Cortex of kidney (tissue), 1 donor: ENCODE measurements at places on chromosomes 3 and 15.

DNA sequence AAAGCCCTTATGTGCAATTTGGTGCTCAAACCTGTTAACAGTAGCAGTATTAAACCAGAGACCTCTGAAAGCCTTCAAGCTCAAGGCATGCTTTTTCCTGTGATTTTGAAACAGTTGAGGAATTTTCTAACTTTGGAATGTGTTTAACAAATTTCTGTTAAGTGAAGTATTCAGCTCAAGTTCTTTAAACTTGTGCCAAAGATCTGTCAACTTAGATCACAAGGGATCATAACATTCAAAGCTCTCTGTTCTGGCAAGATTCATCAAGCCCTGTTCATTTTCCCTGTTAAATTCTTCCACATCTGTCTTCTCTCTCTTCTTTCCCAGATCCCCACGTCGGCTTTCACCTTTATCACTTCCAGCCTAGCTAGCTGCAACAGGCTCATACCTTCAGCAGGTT, 28.8 kb upstream of the RYK start:
- no peak for DNase-seq

DNA sequence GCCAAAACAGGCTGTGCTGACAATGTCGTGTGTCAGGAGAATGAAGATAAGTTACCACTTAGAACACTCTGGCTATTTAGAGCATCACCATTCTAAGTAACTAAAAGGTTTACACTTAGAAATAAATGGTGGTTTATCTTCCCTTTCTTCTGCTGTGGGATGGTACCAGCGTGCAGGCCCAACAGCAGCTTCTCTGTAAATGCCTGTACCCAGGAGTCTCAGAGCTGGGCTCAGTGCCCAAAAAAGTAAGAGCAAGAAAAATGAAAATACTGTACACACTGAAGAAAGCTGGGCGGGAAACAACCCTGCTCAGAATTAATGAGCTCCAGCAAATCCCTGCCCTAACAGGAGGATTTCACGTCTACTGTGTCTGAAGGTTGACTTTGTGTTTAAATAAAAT, 206.5 kb downstream of the MFSD1 start:
- no peak for DNase-seq

DNA sequence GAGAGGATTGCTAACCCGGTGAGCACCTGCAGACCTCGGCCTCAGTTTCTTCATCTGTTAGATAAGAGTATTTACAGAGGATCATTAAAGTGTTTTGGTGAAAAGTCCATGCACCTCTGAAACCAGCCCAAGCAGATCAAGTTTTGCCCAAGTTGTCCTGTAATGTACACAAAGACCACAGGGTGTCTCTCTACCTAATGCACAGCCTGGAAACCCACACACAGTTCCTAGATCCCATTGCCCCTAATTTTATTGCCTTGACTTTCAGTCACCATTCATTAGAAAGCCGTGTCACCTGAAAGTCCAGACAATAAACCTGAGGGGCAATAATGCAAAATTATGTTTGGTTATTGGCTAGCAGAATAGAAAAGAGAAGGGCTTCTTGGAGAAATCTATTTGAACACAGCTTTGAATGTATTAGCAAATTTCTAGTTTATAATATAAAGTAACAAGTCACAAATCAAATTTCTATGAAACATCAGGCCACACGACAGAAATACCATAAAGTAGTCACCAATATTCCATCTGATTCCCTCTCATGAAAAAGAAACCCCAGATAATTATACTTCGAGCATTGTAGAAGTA, 161.3 kb upstream of the SLC2A2 start:
- DNase-seq, result no peak

DNA sequence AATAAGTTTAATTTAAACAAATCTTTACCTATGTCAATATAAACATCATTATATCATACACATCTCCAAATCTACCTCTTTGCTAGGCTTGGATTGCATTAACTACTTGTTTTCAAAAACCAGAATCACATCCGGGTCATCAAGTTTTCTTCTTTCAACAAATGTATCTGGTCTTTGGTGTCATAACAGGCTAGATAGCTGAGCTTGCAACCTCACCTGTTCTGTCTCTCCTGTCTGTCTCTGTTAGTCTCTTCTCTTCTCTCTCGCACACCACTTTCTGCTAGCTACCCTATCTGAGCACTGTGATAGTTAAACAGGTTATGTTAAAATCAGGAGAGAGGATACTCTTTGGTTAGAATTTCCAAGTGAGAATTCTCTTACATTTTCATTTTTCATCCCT, 6.7 kb downstream of the FOXB1 start:
- no peak for DNase-seq

DNA sequence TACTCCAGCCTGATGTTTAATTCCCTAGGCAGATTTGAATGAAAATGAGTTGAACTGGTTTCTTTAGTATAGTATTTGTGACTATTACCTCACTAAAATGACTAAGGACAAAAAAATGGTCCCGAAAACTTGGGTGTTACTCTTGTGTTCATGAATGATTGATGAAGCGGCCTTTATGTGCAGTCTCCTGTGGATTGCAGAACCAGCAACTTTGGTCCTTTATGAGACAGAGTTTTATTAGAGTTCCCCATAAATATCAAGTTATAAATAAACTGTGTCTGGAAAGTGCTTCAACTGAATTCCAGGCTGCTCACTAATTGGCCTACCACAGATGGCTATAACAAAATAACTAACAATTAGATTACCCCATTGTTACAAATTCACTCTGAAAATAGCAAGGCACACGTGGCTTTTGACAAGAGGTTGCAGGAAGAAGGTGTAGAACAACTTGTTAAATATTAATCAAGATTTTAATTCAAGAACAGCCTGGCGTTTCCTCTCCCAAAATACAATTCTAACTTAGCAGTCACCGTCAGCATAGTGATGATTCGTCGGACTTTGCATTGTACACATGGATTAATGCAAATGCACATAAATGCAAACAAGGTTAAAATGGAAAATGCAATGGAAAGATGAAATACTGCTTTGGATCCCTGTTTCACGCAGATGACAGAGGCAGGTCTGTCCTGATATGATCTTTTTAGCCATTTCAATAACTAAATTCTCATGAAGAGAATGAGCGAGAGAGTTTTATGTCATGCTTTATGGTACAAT, 567.3 kb upstream of the ZNF717 start:
- DNase-seq, result no peak

- no peak for DNase-seq
These were observed 53.9 kb upstream of the TTC14 start for GRCh38 chr3:180548050-180548449.

DNA sequence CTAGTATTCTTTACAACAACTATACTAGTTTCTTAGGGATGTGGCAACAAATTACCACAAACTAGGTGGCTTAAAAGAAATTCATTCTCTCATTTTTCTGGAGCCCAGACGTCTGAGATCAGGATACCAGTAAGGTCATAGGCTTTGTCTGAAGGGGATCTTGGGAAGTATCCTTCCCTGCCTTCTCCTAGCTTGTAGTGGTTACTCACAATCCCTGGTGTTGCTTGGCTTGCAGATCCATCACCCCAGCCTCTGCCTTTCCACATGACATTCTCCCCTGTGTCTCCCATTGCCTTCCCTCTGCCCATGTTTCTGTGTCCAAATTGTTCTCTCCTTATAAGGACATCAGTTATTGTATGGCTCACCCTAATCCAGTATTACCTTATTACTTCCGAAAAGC, 24.3 kb upstream of the CLDN1 start:
- no peak for DNase-seq

DNA sequence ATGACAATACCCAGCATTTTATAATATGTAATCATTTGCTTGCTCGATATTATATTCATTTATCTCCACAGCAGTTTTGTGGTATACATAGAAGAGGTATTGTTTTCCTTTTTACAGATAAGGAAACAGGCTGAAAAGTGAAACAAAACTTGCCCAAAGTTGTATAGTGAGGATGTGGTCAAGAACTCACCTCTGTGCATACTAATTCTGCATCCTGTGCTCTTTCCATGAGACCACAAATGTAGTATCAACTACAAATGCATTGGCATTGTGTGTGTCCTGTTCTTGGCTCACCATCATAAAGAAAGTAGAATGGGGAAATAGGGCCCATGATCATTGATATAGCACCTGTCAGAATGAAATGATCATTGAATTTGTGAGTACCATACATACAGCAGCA, 167.3 kb downstream of the NECTIN3 start:
- no peak for DNase-seq

- no peak for DNase-seq
These were observed 1.7 kb downstream of the INAFM2 start for GRCh38 chr15:40325188-40325587.

GRCh38 chr3:64806668-64807605, 119.1 kb upstream of the ADAMTS9 start:
- DNase-seq, result no peak

DNA sequence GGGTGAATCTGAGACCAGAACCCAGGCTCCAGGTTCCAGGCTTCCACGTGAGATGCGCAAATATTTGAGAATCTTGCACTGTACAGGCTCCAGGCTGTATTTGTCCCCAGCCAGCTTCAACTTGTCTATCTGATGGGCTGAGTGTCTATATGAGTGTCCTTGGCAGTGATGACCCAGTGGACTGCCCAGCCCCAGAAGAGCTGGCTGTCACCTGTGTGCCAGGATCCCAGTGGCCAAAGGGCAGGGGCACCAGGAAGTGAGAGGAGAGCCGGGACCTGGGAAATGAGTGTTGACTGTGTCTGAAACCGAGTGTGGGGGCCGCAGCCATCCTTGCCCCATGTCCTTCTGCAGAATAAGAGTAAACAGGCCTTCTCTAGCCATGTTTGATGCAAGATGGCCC, 10.4 kb downstream of the FAH start:
- DNase-seq, result no peak

DNA sequence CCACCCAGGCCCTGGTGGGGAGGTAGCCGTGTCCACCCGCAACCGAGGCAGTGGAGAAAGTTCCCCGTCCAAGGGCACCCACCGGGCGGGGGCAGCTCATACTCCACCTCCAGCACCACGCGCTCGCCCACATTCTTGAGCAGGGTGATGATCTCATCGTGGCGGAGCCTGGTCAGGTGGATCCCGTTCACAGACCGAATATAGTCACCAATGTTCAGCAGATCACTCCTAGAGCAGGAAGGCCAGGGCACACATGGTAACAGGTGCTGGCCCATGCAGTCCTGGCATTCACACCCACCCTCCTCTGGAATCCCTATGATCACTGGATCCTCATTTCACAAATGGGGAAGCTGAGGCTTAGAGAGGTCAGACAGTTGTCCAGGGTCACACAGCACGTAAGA, 15.8 kb downstream of the GRIP2 start:
- DNase-seq, result no peak

- no peak for DNase-seq
These were observed 81.1 kb downstream of the FILIP1L start for GRCh38 chr3:100033184-100033583.

DNA sequence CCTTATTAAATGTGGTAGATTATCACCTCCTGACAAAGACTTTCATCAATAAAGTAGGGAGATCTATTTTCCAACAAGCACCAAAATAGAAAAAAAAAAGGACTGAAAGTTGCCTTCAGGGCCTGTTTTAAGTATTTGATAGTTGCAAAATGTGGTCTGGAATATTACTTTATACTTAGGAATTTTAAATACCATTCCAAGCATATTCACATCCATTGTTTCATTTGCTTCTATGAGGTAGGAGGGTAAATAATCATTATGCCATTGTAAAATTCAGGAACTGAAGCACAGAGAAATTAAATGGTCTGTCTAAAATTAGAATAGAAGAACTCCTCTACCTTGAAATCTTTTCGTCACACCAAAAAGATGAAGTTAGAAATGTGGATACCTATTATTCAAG, 110.0 kb downstream of the TMCC1 start:
- DNase-seq, result no peak

- DNase-seq, result no peak
These were observed 102.2 kb downstream of the CD47 start for GRCh38 chr3:107988460-107989175.

- no peak for DNase-seq
These were observed 54.0 kb upstream of the VGLL4 start for GRCh38 chr3:11697701-11698100.

GRCh38 chr3:70308760-70309159, 3.7 kb downstream of the MDFIC2 start:
- no peak for DNase-seq

DNA sequence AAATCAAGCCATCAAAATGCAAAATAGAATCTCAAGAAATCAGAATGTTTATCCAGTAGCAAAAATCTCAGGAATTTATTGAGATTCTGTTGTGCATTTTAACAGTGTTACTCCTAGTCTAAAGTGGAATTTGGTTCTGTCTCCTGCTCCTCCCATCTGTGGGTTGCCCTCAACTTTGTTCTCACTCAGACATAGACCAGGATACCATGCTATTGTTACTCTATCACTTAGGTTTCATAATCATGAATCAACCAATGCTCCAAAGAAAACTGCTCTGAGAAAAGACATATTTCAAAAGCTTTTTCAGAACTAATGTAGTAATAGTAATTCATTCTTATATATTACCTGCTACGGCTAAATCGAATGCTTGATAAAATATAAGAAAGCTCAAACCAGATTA, 274.7 kb downstream of the RBMS3 start:
- no peak for DNase-seq

DNA sequence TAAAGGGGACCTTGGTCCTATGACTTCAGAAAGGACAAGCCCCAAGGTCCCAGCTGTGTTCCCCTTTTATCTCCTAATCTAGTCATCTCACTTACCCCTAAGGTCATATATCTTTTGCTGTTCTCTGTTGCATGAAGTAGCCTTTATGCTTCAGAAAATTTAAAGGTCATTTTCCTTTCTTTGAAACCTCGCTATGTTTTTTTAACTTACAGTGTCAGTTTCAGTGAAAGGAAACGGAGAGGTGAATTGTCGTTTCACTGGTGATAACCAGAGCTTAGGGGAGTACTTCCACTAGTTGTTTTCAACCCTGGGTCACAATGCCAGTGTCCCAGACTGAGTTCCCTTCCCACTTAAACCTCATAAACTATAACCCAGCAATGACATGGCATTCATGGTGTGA, 357.4 kb downstream of the GAP43 start:
- DNase-seq, result no peak

DNA sequence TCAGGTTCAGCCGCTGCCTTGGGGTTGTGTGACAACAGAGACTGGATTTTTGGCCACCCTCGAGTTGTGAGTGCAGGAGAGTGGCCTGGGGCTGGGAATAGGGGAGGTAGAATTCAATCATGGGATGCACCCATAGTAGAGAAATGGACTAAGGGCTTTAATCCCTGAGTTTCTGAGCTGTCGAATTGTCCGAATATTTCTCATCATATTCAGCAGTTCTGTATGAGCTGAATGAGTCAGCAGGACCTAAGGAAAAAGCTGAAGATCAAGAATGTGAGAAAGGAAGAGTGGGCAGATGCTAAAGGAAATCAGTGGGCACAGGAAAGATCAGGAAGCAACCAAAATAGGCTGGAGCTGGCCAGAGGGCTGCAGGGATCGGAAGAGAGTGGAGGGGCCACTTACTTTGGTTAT, 44.4 kb upstream of the SACM1L start:
- no peak for DNase-seq

GRCh38 chr15:88178631-88179030, 77.9 kb downstream of the NTRK3 start:
- DNase-seq, result no peak
